Breast epithelium (tissue), 4 donors: ENCODE measurements at places on chromosomes 12 and 14.

DNA sequence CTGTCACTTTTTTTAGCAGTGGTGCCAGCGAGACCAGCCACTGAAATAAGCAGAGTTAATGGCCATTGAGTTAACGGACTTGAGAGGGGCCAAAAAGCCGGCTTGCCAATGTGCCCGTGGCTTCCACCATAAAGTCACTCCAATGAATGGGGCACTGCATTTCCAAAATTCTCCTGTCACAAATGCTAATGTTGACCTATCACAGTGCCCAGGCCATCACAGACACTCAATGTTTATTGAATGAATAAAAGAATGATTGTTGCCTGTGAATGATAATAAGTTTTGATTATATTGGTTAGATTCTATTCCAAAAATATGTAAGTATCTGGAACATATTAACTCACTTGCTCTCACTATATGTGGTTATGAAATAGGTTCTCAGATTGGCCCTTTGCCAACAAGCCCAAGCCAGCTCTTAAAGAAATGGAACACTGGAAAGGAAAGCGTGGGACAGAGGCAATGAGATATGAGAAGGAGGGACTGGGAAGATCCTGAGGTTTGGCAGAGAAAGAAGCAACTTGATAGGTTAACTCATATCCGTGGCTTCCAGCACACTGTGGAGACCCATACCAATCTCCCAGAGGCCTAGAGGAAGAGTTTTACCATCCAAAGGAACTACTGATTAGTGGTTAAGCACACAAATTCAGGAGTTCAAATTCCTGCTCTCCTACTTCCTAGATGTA, 108.7 kb downstream of the BTG1 start:
- DNase-seq, result no peak

- DNase-seq, result no peak
Observed at GRCh38 chr14:91454155-91454554, 36.5 kb upstream of the CCDC88C start.

- DNase-seq, result no peak
Observed at GRCh38 chr14:32588448-32589320, 259.6 kb downstream of the AKAP6 start.

GRCh38 chr12:9051158-9051550, 61.8 kb downstream of the KLRG1 start:
- no peak for DNase-seq

DNA sequence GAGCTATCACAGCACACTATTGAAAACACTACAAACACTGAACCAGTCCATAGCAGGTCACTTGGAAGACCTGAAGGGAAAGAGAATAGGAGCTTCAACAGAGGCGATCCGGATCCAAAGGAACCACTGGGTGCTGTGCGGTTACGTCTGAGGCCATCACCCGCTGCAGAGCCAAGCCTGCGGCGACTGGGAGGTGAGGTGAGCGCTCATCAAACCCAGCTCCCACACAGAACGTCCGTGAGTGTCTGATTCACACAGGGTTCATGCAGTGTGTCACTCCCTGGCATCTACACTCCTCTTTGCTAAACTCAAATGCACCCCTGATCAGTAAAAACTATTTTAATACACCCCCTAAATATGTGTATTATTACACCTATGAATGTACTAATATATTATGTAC, 64.1 kb downstream of the TMEM132D start:
- DNase-seq, result no peak

DNA sequence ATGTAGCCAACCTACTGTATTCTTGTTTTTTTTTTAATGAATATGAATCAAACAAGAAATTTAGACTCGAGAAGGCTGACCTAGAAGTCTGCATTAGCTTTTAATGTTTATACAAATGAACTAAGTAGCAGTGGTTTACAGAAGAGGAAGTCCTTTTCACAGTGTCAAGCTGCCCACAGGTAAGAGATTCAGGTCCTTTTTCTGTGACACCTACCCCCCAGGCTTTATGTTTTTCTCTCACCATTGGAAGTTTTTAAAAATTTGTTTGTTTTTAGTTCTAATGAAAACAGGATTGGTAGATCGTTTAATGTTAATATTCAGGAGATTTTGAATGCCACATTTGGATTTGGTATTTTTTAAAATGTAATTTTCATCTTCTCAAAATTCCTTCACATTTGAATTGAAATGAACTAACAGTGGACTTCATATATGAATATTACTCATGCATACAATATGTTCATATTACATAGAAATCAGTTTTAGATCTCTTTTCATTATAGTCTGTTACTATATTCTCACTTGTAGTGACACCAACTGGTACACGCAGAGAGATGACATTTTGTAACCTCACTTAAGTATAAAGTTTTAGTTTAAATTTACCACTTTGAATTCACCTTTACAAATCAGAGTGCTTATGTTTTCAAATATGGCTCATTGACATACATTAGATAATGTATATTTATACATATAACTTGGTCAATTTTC, 29.7 kb downstream of the ATF7IP start:
- DNase-seq, result no peak

DNA sequence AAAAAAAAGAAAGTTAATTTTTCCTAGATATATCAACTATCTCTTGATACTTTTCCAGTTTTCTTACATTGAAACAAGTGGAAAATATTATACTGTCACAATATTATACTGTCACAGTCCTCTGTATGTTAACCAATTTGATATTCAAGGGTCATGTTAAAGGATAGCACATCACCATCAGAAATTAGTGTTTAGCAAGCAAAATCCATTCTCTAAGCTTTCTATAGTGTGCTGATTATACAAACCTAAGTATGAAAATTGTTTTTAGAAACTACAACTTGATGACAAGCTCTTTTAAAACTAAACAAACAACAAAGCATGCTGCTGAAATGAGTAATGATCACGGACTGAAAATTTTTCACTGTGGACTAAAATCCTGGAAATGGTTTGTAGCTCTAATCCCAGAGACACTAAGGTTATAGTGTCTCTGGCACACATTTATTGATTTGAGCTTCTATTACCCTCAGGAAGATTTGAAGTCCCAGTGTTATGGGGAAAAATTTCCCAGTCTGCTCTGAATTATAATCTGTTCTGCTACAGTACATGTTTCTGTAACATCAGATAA, 9.7 kb downstream of the SPTSSA start:
- no peak for DNase-seq

- no peak for DNase-seq
Observed at GRCh38 chr12:79521576-79521975, 169.2 kb downstream of the PAWR start.

- no peak for DNase-seq
Observed at GRCh38 chr12:129036135-129036534, 182.9 kb downstream of the GLT1D1 start.

GRCh38 chr14:28757786-28758185, 8.8 kb upstream of the FOXG1 start:
- DNase-seq, result no peak

DNA sequence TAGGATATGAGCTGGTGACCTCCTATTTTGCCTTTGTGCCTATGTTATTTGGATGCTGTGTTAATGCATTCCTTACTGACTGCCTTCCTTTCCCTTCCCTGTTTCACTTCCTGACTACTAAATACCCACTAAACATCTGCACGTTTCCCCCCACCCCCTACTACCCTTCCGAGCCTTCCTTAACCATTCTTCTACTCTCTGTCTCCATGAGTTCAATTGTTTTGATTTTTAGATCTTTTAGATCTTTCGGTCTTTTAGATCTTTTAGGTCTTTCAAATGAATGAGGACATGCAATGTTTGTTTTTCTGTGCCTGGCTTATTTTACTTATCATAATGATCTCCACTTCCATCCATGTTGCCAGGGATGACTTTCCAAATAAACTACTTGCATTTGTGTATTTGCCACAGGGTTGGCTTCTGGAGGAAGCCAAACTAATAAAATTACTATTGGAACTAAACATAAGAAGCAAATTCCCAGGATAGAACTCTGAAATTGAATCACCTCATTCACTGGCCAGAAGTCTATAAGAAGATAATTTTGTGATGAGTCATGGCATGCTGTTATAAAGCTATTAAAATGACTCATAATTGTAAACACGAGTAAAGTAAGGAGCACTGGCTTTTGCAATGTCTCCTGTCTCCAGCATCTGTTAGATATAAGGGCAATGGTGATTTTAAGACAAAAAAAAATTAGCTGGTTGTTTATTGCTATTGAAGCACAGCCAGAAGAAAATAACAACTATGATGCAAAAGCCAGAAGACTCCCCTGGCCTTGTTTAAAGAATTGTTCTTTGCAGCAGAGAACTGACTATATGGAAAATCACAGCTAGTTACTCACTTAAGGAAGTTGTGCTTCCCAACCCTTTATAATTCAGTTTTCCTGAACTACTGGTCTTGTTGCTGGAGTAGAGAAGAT, 586.3 kb downstream of the LRFN5 start:
- DNase-seq, result no peak
